ENCODE measurements at places on chromosomes 7 and 10.

DNA sequence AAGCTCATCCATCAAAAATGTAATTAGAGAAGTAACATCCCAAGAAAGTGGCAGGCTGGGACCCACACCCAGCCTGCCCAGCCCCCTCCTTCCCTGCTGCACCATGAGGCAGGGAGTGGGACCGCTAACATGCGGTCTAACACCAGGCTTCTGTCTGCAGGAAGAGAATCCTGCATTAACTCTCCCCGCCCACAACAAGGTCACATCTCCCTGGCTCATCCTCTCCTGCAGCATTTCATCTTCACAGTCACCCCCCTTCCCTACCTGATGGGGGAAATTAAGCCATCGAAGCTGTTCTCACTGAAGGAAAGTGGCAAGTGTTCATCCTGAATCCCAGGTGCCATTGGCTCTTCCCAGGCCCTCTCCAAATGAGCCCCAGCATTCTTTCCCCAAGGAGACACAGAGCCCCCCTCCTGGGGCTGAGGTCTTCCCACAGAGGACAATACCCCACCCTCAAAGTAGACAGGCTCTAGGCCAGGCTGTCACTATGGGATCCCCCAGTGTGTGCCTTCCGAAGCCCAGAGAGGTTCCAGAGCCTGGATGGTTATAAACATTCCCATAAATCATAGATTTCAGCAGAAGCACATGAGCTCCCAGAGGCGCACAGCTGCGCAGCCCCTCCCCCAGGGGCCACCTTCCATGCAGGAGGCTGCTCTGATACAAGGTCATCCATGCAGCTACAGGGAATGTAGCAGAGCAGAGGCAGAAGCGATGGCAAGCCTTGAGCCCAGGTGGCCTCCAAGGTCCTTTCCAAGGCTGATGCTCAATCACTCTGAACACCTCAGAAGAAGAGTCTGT is 148.0 kb downstream of the OAT start:
- no peak for DNase-seq

DNA sequence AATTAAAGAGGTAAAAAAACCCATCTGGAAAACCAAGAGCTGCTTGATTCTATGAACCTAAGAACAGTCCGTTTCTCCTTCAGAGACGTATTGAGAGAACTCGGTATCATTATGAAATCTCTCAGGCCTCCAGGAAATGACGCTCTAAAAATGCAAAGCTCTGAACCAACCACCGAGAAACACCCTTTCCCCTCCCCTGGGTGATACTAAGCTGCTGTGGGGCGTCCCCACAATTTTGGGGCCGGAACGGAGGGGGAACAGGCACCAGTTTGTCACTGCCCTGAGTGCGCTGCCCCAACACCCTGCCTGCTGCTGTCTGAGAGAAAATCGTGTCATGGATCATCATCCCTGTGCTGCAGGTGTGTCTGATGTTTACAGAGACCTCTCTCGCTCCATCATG is 509.5 kb downstream of the DNAJB6 start:
- DNase-seq: peak; percentile 45

DNA sequence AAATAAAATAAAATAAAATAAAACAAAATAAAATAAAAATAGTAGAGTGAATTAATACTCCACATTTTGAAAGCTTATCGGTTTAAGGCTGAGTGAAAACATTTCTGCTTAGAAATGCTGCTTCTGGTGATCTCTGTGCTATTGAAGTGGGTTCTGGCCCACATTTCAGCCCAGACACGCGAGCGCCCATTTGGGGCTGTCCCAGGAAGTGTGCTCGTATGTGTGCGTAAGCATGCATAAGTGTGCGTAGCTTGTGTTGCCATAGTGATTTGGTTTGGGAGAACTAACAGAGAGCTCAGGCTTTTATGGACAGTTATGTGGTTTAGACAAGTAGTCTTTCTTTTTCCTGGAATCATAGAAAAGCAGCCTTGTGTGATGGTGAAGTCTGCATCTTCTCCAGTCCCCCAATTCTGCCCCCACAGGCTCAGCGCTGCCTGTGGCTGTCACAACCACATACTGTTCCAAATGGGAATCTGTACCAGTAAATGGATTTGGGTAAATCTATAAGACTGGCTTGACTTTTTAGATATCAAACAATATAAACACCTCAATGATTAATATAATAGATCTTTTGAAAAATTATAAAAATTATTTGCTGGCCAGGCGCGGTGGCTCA is 29.8 kb upstream of the PURB start:
- no peak for DNase-seq

GRCh38 chr7:31437250-31437865 is 76.5 kb upstream of the ITPRID1 start:
- peak; percentile 83 for DNase-seq
